ENCODE measurements at places on chromosomes 1 and 21.

DNA sequence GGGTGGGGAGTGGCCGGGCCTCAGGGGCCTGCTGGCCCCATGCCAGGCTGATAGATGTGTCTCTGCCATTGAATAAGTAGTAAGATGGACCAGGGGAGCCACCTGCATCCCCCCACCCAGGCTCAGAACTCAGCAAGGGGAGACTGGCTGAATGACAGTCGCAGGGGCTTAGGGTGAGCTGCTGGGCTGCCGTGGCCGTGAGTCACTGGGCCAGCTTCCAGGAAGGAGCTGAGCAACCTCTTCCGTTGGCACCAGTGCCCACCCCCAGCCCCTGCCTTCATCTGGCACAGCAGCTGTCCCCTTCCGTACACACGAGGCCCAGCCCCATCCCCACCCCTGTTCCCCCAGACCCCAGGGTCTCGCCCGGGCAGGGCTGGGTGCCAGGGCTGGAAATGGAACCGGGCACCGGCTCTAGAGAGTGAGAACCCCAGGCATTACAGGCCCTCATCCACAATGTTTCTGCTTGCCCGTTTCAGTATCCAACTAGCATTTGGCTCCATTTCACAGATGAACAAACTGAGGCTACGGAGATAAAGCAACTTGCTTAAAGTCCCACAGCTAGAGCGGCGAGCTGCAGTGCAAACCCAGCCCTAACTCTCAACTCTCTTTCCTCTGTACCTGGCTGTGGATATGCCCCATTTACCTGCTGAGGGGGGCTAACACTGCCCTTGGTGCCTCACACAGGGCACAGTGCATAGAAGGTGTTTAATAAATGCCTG, 10.2 kb downstream of the WNT4 start:
- DNase-seq = peak; percentile 53

DNA sequence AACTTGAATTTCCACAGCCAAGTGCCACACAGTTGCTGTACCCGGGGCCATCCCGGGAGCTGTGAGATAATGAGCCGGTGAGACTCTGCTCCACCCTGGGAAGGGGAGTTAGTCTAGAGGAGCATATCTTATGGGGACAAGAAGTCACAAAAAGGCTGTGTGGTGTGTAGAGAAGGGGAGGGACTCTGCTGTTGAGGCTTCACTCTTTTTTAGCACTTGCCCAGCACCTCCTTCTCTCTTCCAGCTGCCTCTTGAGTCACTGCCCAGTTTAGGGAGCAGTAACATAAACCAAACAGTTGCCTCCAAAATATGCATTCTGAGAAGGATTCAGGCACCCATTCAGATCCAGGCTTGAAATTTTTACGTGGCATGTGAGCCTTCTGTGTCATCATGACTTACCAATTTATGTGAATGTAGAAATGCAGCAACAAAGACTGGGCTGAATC, 744 bp upstream of the WDR26 start:
- peak; percentile 77 for DNase-seq

DNA sequence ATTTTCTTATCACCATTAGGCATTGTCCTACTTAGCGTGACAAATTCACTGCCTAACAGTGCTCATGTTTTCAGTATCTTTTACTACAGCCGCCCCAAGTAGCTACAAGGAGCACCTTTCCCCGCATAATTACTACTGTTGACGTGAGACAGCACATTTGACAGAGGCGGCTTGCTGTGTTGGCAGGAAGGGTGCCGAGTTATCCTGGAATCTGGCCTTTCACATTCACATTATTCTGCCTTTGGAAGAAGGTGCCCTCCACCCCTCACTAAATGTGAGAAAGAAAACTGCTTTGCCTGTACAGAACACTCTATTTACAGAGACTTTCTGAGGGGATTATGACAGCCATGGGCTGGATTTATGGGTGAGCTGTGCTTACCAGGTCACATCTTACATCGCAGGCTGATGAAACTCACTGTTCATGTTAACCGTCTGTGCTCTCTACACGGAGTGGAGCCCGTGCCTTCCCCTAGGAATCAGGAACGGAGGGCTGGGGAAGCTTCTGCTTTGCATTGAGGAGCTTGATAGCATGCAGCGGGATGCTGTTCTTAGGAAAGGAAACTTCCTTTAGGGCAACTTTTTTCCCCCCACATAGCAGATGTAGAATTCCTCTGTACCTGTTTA, 148.0 kb upstream of the ZRANB2 start:
- no peak for DNase-seq

DNA sequence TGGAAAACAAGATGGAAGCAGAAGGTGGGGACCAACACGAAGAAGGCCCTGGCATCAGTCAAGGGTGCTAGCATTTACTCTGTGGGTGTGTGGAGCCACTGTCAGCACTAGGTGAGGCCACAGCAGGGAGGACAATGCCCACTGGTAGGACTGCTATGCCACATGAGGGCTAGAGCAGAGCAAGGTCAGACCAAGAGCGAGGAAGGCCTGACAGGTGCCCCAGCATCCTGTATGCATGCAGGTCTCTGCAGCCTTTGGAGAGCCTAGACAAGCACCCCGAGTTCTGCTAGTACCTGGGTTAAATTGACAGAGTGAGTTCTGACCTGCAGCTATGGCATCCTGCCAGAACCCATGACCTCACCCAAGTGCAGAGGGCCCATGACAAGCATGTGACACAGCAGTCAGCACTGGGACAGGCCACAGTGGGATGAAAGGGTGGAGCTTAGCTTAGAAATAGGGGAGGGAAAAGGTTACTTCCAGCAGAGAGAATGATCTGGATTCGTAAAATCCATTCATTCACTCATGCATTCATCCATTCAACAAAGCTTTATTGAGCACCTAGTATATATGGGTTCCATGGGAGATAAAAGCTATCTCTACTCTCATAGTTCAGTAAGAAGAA, 9.0 kb upstream of the CSF1 start:
- no peak for DNase-seq

DNA sequence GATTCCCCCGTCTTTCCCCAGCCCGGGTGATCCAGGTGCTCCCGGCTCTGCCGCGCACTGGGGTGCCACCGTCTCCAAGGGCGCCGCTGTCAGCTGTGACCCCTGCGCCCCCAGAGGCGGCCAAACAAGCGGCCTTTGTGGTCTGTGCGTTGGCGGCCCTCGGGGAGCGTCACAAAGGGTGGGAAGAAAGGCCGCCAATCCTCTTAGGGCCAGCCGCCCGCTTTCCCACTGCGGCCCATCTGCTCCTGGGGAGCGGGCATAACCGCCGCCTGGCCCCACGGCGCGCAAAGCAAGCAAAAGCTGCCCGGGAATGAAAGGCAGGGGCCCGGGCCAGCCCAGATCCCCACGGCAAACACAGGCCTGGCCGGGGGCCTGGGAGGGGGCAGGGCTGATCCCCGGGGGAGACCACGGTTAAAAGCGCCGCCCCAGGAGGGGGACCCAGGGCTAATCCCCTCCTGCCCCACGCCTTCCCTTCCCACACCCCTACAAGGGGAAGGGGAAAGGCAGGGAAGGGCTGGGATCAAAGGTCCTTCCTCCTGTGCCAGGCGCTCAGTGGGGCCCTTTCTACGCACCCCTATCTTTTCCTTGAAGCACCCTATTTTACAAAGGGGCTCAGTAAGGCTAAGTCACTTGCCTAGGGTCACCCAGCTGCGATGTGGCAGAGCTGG, 24.0 kb downstream of the C1QB start:
- DNase-seq = no peak

- DNase-seq = no peak
These were observed 17.9 kb upstream of the CENPF start for GRCh38 chr1:214584805-214585766.

DNA sequence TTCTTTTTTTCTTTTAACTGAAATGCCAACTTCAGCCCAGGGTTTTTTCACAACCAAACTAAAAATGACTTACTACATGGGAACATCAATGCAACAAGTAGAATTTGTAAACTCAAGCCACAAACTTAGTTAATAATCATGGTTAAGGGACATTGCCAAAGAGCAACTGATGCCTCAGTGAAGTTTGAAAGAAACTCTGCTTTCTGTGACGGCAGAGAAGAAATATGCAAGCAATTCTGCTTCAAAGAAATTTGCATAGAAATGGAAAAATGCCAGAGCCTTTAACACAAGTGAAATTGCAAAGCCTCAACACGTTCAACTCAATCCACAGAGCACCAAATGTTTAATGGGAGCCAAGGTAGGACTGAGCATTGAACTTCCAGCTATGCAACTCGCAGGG, 5.0 kb upstream of the CHD5 start:
- peak; percentile 63 for DNase-seq

DNA sequence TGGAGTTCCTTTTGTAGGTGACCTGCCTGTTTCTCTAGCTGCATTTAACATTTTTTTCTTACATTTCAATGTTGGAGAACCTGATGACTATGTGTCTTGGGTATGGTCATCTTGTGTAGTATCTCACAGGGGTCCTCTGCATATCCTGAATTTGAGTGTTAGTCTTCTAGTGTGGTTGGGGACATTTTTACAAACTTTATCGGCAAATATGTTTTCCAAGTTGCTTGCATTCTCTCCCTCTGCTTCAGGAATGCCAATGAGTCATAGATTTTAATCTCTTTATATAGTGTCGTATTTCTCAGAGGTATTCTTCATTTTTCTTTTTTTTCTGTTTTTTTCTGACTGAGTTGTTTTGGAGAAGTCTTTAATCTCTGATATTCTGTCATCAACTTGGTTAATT, 684.0 kb downstream of the NCAM2 start:
- peak; percentile 20 for DNase-seq

DNA sequence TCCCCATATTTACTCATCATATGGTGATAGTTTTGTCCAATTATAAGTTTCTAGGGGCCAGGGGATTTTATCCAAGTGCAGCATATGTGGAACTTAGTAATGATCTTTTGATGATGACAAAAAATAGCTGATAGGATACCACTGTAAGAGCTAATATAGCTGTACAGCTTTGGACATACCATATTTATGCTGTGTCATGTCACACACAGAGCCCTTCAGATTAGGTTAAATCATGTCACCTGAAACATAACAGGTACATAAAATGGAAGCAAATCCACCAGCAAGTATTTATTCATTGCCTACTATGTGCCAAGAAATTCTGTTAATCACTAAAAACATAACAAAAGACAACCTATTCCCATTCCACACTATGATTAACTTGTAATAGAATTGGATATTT, 82.8 kb upstream of the IPO9 start:
- DNase-seq = no peak

- no peak for DNase-seq
These were observed 78.8 kb upstream of the ABCD3 start for GRCh38 chr1:94339206-94339927.

DNA sequence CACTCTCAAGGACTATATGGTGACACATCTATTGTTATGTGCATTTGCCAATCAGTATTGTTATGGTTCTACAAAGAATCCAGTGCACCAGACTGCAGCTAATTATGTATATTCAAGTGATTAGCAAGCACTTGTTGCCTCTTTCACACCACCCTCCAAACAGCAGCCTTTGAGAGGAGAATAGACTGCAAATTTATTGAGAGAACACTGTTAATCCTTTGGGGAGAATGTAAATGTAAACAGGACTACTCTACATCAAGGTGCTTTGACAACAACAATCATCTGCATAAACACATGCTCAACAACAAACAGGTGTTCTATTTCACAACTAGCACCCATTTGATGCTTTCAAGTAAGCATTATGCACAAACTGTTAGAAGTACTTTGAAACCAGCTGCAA, 117.4 kb downstream of the AKT3 start:
- DNase-seq = no peak

DNA sequence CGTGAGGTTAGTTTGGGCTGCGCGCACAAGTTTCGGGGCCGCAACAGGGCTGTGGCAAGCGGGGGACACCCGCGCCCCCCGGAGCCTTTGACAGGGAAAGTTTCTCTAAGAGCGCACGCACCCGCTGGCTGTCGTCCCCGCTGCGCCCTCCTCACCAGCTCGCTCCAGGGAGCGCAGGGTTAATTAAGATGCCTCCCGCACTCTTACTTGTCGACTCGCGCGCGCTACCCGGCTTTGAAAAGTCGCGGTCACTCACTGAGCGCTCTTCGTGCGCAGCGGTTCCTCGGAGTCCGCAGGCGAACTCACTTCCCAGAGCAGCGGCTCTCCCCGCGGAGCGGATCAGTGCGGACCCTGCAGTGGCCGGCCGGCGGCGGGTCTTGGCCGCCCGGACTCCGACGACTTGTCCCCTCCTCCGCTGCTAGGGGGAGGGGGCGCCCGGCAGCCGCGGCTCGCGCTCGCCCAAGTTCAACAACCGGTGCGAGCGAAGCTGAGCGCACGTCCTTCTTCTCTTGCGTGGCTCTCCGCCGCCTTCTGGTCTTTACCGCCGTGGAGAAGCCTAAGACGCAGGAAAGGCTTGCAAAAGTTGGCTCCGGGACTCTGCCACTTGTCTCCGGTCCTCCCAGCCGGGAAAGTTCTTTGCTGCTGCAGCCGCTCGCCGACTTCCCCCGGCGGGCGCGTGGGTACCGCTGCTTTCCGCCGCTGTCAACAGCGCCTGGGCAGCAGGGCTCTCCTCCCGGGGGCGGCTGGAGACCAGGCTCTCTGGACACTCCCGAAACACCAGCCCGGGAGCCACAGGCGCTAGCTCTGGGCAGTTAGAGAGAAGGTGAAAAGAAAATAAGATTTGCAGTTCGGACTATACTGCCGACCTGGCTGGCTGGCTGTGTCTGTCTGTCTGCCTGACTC, 506 bp downstream of the JUN start:
- no peak for DNase-seq

DNA sequence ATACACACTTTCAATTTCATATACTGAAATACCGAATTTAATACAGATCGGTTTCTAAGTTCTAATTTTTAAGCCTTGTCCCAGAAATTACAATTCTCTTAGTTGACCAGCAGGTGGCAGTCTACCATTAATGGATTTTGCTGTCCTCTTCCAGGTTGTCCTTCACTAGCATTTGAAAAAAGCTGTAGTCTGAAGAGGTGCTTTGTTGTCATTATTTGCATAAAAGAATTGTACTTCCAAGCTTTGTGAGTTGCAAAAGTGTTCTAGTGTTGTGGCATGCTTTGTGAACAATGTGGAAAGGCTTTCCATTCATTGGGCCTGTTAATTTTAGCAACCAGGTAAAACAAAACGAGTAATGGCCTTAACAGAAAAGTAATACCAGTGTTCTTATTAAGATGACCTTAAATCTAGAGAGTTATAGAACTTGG, 193.6 kb downstream of the RPS6KC1 start:
- DNase-seq = peak; percentile 19
